ENCODE measurements at places on chromosomes 4 and X.

GRCh38 chrX:11913001-11913400 lies 155.0 kb downstream of the MSL3 start:
- DNase-seq, result peak; percentile 68

GRCh38 chr4:170414961-170415360 lies 325.2 kb upstream of the AADAT start:
- DNase-seq, result no peak

DNA sequence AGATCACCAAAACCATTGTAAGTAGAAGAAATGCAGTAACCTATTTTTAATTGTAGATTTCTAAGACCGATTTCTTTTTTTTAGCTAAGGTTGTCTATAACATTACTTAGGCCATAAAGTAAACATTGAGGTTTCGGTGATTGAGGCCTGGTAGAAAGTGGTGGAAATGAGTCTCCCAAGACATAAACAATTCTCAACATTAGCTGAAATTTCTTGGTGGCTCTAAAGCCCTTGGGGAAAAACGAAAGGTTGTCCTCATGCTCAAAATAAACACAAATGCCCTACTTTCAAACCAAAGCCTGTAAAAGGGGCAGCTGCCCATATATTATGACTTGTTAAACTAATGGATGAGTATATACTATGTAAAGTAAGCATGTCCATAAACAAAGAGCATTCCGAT lies 98.8 kb downstream of the SCFD2 start:
- no peak for DNase-seq

- no peak for DNase-seq
Measured at GRCh38 chr4:36152735-36153134, 91.6 kb downstream of the ARAP2 start.

DNA sequence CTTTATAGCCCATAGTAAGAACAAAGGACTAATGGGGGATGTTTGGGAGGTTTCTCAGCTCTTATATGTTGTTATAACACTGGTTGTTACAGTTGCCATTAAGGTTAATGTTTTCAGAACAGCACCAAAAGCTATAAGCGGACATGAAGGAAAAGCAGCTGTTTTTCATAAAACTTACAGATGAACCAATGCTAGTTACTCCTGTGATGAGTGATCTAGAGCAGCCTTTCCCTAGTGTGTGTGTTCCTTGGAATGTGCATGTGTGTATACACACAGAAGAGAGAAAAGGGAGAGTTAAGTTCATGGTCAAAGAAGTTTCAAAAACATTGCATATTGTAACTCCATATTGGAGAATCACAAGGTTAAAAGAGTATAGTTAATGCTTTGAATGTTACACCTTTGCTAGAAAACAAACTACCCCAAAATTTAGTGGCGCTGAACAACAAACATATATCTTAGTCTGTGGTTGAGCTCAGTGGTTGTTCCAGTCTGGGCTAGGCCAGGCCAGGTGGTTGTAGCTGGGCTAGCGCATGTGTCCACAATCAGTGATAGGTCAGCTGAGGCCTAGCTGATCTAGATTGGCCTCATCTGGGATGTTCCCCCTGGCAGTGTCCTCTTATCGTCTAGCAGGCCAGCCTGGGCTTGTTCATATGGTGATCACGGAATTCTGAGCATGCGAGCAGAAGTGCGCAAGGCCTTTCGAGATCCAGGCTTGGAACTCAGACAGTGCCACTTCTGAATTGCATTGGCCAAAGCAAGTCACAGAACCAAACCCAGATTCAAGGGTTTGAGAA lies 151.0 kb downstream of the NHS start:
- DNase-seq, result peak; percentile 10

DNA sequence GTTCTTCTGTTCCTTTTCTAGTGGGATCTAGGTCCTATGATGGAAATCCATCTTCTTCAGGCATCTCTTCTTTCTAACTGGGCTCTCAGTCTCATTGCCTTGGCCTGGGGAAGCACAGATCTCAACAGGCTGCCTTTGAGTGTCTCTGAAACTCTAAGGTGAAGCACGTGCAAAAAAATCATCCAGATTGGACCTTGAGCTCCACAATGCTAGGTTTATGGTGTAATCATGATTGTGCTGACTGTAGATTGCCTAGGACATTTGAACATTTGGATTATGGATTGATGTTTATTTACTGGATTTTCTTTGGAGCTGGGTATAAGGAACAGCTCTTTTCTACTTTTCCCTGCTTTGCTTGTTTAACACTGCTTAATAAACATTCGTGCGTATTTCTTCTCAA lies 191.5 kb upstream of the NR3C2 start:
- no peak for DNase-seq

DNA sequence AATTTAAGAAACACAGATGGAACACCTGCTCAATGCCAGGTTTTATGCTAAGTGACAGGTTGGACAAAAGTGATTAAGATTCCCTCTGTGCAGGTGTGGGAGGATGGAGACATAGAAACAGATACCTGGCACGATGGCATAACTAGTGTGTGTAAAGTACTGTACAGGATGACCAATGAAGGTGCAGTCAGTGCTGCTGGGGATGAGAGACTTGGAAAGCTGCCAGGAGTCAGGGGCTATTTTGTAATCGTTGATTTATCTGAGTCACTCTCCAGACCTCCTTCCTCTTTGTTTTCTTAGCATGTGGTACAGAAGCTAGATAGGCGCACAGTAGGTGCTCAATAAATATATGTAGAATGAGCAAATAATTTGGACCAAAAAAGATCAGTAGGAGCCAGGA lies 58.2 kb downstream of the CWH43 start:
- no peak for DNase-seq

GRCh38 chr4:24795666-24796381 lies 451 bp downstream of the SOD3 start:
- peak; percentile 28 for DNase-seq

DNA sequence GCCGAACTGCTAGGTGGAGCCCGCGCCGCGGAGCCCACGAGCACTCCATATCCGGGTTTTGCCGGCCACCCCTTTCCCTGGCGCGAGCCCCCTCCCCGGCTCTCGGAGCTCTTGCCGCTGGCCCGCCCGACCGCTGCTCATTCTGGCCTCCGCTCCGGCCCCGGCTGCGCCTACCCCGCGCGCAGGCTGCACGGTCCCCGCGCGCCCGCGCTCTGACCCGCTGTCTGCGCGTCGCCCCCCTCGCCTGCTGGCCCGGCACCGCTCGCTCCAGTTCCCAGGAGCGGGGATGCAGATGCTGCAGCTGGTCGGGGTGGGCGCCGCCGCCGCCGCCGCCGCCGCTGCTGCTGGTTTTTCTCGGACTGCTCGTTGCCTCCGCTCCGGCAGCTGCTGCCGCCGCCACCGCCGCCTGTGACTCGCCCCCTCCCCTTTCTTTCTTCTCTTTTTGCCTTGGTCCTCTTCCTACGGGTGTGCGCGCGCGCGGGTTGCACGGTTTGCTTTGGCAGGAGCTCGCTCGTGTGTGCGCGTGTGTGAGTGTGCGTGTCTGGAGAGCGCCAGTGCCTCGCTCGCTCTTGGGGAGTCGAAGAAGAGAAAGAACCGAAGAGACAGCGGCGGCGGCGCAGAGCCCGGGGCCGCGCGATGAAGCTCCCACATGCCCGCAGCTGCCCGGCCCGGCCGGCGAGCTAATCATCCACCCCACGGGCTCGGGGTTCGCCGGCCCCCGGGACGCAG lies at the start of gene ADGRL3:
ADGRL3 (plus strand) TSS at position 140 of the 729 bp plus-strand sequence.
- peak; percentile 69 for DNase-seq

GRCh38 chr4:124152132-124152531 lies 560.4 kb downstream of the ANKRD50 start:
- DNase-seq, result no peak

- DNase-seq, result no peak
Measured at GRCh38 chrX:109776432-109776831, 43.4 kb upstream of the ACSL4 start.

GRCh38 chr4:8155048-8155447 lies 3.6 kb downstream of the ABLIM2 start:
- DNase-seq, result no peak

GRCh38 chrX:40809210-40809609 lies 73.9 kb upstream of the MED14 start:
- no peak for DNase-seq

DNA sequence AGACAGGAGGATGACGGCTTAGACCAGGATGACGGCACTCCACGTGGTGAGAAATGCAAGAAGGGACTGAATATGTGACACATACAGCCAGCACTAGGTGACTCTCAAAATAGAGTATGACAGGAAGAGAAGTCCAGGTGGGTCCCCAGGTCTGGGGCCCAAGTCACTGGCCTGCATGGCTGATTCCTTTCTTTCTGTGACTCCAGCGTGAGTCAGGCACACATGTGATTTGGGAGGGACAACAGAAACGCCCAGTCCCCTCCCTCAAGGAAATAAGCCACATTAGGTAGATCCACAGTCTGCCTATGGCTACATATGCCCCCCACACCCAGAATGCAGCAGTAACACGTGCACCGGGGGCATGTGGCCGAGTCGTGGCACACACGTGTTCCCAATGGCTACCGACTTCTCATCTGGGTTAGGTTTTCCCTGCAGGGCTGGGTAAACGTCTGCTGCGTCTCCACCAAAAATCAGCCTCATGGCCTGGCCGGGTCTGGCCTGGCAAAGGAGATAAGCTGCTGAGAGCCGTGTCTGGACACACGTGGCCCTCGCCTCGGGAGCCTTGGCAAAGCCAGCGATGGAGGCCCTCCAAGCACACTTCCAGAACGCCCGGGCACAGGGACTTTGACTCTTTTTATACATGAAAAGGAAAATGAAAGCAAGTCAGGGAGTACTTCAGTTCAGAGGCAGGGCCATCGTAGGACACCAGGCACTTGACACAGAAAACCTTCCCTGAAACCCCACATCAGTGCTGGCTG lies 19.3 kb downstream of the SEL1L3 start:
- DNase-seq, result no peak

GRCh38 chrX:55867181-55867651 lies 149.7 kb downstream of the RRAGB start:
- DNase-seq, result no peak

DNA sequence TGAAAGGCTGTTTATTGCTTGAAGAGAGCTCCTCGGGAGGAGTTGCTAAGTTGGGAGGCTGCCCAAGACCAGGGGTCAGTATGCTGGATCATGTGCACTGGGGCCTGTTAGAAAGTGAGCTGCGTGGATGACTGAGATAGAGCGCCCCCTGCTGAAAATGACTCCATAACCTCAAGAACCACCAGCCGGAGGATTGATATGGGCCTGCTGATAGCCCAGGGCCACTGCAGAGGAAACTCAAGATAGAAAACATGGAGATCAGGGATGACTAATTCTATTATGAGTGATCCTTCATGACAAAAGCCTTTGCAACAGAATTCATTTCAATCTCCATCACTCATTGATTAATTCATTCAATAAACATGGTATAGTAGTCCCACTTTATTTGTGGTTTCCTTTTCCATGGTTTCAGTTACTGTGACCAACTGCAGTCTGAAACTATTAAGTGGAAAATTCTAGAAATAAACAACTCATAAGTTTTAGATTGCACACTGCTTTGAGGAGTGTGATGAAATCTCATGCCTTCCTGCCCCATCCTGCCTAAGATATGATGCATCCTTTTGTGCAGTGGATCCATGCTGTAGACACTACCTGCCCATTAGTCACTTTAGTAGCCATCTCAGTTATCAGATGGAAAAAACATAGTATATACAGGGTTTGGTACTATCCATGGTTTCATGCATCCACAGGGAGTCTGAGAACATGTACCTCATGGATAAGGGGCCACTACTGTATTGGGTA lies 126.7 kb upstream of the MBNL3 start:
- peak; percentile 5 for DNase-seq

DNA sequence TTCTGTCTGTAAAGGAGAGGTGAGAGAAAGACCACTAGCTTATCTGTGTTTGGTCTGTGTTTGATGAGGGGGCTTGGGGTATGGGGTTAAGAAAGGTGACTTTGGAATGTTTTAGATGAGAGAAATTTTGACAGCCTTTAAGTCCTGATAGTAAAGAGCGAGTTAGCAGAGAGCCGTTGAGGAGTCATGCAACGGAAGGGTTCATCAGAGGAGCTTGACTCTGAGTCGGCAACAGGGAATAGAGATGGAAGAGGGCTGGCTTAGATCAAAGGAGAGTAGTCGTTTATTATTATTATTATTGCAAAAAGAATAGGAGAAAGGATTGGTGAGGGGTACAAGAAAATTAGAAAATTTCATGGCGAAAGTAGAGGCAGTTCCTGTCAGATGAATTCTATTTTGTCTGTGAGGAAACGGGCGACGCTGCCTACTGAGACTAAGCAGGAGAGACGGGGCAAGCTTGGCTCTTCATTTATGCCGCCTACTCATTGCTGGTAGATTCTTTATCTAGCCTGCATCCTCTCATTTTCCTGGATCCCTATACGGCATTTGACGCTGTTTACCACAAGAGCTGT lies 473 bp upstream of the VAMP7 start:
- DNase-seq, result peak; percentile 21

DNA sequence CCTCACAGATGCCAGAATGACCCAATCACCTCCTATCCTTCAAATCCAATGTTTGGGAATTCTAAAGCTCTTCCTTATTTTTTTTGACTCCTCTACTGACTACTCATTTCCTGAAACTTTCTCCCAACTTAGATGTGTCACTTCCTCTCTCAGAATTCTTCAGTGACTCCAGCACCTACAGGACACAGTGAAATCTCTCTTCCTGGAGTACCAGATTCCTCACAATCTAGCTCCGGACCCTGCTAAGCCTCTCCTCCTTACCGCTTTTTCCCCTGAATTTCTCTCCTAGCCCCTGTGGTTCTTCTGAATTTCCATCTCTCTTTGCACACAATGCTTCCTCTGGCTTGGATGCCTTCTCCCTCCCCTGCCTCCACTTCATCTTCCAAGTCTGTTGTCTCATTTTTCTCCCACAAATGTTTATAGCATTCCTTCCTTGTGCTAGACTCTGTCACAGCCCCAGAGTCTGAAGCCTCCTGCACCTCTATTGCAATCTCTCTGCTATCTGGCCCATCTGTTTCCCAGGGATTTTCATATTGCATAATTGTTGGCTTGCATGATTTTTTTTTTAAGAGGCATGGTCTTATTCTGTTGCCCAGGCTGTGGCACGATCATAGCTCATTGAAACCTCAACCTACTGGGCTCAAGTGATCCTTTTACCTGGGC lies 80.1 kb downstream of the ANAPC4 start:
- DNase-seq, result peak; percentile 4

Measured in umbilical cord (tissue), 2 donors.